Activated effector memory CD4-positive, alpha-beta T cell treated with anti-CD3 and anti-CD28 coated beads, Interleukin-2, amount 50 U/mL, for 16 hours (primary cell): ENCODE measurements at places on chromosomes 12 and 14.

DNA sequence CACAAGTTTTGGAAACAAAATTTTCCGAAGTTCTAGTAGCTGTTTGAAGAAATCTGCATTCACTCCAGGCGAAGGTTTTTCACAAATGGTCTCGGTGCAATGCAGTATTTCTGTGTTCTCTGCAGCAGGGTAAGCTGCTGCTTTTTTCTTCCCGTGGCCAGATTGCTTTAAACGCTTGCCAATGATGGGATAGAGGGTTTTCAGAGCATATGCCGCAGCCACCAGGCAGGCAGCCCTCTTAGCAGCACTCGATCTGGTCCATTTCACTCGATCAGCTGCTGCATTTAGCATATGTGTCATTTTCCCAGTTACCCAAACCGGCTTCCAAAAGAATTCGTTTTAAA, 315 bp downstream of the ABCD2 start:
- peak; percentile 70 for DNase-seq

GRCh38 chr14:65937079-65937959, 524.8 kb downstream of the FUT8 start:
- no peak for DNase-seq

DNA sequence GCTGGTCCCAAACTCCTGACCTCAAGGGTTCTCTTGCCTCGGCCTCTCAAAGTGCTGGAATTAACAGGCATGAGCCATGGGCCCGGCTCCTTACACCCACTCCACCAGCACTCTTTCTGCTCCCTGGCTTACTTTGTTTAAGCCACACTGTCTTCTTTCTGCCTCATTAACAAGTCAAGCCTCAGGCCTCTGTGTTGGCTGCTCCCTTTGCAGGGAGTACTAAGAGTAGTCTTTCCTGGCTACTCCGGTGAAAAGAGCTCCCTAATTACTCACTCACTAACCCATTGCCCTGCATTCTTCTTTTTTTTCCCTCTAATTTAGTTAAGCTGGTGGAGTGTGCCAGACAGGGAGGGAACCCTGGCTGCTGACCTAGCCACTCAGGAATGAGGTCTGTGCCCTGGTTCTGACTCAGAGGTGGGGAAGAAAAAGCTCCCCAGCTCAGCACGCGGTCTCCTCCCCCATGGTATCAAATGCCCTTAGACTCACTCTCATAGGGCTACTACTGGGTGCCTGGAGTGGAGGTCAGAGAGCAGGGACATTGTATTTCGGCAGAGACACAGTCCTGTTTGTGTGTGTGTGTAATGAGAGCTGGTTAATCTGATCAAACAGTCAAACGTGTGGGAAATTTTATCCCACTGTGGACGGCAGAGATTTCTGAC, 19.8 kb downstream of the GALNT6 start:
- no peak for DNase-seq

GRCh38 chr14:66111891-66112290, 374.3 kb upstream of the CCDC196 start:
- no peak for DNase-seq

- DNase-seq = no peak
Measured at GRCh38 chr14:88352698-88353097, 29.6 kb upstream of the KCNK10 start.

DNA sequence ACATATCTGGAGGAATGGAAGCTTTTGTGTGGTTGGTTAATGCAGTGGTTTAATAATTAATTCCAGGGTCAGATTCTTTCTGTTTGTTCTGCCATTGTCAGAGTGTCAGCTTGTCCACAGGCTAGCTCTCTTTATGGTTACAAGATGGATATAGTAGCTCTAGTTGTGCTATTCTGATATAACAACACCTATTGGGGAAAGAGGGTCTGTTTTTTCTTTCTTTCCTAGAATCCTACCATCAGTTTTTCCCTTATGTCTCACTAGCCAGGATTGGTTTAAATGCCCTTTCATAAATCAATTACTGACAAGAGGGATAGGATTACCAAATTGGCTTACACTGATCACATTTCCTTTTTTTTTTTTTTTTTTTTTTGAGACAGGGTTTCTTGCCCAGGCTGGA, 27.8 kb downstream of the CNOT2 start:
- no peak for DNase-seq

- no peak for DNase-seq
Measured at GRCh38 chr12:63802012-63802608, 22.4 kb downstream of the RXYLT1 start.

DNA sequence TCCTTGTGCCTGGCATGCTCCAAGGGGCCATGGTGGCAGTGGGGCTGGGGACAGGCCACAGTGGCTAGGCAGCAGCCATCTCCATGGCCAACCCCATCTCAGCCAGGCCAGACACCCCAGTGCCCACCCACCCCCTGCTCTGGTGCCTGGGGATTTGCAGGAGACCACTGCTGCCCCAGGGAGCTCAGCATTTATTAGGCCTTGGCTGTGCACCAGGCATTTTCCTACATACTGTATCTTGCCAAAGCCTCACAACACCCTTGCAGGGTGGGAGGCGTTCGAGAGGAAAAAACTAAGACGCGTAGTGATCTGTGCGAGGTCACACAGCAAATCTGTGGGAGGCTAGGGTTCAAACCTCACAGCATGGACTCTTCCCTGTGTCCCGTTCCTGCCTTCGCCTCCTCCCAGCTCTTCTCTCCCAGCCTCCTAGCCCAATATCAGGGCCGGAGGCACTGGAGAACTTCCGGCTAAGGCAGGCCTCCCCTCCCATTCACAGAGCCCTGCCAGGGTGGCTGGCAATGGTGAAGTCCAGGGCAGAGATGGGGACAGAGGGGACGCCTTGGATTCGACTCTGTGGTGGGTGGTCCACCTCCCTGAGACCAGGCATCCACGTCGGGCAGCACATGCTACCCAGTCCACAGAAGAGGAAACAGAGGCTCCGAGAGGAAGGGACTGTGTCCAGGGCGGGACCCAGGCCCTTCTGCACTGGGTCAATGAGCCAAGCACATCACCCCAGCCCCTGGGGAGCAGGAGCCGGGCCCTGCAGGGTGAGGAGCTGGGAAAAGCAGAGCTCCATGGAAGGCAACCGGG, 57.4 kb downstream of the FAM222A start:
- peak; percentile 58 for DNase-seq

DNA sequence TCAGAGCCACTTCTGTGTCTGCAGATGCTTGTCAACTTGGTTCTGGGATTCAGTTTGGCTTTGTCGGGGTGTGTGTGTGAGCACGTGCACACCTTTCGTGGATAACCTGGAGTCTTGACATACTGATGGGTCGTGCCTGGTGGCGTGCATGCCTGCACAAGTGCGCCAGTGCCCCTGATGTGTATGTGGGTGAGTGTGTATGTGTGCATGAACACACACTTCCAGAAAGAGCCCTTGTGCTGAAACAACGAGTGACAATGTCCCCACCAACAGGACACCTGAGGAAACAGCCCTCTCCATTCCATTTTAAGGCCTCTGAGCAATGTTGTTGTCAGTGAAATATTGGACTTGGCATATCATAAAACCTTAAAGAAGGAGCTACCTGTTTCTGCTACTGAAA, 53.9 kb downstream of the SMUG1 start:
- no peak for DNase-seq

- no peak for DNase-seq
Measured at GRCh38 chr12:103590271-103590670, 3.2 kb downstream of the STAB2 start.

- no peak for DNase-seq
Measured at GRCh38 chr14:81446279-81447007, 46.3 kb upstream of the STON2 start.

- DNase-seq = no peak
Measured at GRCh38 chr12:56568146-56568545, 46.5 kb downstream of the RBMS2 start.

- no peak for DNase-seq
Measured at GRCh38 chr12:78671295-78671694, 193.3 kb upstream of the SYT1 start.

- DNase-seq = no peak
Measured at GRCh38 chr14:37597538-37597913, 2.1 kb downstream of the TTC6 start.

DNA sequence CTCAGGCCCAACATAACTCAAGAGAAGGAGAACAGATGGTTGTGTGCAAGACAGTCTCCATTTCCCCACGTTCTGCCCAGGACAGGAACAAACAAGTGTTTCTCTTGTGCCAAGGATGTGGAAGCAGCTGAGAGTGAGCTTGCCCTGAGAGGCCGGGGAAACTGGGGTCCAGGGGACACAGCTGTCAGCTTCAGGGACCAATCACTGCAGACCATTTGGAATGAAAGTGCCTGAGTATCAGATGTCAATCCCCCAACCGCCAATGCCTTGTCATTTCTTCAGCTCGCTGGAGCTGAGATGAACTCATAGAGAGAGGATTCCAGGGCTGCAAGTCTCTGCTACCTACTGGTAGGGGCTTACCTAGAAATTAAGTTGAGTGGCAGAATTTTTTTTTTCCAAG, 71.9 kb upstream of the METAP2 start:
- DNase-seq = no peak

DNA sequence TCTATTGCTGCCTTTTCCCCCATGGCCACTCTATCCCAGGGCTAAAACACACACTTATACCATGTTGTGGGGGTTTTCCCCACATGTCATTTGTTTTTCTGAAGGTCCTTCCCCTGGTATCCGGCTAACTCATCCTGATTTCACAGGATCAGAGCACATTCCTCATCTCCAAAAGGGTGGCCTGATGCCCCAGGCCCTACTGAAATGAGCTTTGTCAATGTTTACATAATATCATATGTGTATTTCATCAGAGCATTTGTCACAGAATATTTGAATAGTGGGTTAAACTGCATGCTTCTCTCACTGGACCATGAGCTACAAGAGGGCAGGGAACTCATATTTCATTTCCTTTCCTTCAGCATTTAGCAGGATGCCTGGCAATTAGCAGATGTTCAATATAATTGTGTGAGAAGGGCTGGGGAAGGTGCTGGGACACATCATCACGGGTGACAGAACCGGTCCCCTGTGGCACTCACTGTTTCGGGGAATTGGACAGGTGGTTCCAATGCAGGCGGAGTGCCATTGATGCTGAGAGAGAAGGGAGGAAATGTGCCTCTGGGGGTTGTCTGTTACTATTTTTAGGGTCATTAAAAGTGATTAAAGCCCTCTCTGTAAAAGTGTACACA, 26.8 kb downstream of the EMP1 start:
- no peak for DNase-seq

GRCh38 chr12:124720681-124721500, 142.8 kb downstream of the SCARB1 start:
- DNase-seq = no peak

- DNase-seq = no peak
Measured at GRCh38 chr12:22535038-22535437, 9.3 kb downstream of the C2CD5 start.

GRCh38 chr12:52285851-52286530, 5.3 kb downstream of the KRT81 start:
- DNase-seq = peak; percentile 38

DNA sequence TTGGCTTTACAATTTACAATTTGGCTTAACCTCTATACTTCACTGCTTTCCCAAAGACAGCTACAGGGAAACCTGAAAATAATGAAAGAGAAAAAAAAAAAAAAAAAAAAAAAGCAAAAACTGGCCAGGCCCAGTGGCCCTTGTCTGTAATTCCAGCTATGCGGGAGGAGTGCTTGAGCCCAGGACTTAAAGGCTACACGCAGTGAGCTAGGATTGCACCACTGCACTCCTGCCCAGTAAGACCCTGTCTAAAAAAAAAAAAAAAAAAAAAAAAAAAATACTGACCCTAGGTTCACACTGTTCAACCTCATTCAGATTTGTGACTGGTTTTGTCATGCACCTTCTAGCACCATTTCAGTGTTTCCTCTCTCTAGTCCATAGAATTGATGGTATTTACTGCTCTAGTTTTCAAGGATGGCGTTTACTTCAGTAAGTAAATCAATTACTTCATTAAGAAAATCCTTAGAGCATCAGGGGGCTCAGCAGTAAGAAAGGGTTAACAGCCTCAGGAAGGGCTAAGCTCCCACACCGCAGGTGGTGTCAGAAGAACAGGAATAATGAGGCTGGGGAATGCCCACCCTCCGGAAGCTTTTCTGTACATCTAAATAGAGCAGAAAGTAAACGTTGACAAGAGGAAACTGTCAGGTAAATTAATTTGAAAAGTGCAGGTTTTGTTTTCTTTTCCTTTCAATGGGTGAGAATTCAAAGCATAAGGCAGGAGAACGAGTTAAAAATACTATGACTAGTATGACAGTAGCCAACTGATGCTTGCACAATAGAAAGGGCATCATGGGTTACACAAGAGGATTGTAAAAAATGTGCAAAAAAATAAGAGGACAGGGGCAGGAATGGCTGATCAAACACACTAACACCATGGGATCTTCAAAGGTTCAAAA, 115.0 kb upstream of the MDM1 start:
- DNase-seq = no peak

DNA sequence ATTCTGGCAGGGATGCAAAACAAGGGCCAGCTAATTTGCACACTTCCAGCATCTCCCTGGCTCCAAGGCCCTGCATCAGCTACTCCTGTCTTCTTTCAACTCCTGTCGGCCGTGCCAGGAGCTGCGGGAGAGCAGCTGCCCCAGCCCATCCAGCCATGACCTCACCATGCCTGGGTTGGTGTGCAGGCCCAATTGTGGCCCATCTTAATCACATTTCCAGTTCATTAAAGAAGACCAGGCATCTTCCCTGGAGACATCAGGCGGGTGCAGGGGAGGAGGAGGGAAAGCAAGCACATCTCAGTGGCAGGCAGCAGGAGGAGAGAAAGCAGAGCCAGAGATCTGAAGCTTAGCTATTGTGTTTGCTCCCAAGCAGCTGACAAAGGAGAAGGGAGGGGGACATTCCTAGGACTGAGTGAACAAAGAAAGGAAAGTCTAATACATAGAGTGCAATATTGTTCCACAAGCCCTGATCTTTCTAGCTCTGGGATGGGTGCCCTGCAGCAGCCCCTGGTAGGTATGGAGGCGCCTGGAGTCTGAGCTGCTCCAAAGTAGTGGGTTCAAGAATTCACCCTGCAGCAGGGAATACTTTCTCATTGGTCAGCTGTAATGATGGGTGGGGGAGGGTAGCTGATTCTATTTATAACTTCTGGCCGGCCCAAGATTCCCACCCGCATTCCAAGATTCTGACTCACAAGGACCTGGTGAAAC, 40.1 kb downstream of the VWF start:
- DNase-seq = no peak

DNA sequence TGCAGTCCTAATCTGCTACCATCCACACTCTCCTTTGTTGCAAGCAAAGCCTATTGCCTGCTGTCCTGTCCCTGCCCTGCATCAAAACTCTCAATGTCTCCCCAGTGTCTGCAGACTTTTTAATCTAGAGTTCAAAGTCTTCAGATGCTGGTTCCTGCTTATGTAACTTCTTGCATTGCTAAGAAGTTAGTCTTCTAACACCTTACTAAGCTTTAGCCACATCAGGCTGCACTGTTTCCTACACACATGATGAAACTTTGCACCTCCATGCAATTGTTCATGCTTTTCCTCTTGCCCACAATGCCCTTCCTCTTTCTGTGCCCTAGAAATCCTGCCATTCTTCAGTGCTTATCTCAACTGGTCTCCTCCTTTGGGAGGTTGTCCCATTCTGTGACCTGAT, 16.2 kb upstream of the DICER1 start:
- DNase-seq = no peak

- DNase-seq = no peak
Measured at GRCh38 chr14:22513066-22513812, 75.8 kb downstream of the DAD1 start.
